ENCODE measurements at places on chromosomes 5 and 9.

DNA sequence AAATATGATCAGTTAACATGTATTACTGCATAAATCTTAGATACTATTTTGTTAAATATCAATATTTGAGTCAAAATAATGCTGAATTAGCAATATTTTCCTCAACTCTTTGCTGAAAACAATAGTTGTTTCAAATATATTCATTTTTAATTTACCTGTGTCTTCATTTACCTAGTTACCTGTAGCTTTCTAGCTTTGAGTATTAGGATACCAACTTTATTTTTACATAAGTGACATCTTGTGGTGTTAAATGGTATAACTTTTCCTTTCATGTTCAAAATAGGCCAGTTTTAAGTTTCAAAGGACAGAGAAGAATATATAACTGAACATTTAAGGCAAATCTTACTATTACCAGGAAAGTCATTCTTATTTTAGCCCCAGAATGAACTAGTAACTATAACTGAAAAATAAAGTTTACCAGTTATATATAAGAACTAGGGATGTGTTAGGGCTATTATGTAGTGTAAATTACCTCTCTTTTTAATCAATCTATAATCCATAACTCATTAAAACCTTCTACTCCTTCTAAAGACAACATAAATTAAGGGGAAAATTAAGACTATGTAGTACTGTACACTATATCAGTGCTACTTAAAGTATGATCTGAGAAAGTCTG lies 25.3 kb downstream of the AP3B1 start:
- DNase-seq = no peak

GRCh38 chr5:109838157-109838556 lies 148.4 kb downstream of the MAN2A1 start:
- no peak for DNase-seq

DNA sequence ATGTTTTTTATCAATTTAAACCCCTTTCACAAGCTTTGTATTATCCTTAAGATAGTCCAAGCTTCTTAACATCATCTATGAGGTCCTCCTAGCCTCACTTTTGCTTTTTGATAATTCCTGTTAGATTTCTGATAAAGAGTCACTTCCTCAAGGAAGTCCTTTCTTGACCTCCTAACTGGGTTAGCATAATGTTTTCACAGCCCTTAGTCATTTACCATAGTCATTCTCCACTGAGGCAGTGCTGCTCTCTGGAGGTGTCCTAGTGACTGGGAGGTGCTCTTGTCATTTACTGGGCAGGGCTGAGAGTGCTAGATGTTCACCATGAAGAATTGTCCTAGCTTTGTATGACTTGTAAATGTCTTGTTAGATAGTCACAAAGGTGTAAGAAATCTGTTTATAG lies 26.4 kb downstream of the TNPO1 start:
- DNase-seq = no peak

DNA sequence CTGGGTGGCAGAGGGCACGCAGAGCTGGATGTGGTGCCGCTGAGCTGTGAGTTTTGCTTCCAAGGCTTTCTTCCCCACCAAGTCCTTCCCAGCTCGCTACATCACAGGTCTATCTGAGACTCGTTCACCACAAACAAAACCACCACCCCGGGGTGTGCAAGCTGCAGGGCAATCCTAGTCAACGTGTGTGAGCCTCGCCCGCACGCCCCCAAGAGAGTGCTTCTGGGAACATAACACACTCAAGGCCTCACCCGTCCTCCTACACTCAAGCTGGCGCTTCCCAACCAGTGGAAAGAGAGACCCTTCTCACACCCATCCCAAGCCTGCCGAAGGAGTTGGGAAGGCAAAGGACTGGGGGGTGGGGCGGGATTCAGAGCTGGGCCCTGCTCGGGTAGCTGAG lies 10.6 kb downstream of the SNAPC4 start:
- DNase-seq = no peak

- no peak for DNase-seq
These were observed 92.4 kb downstream of the EQTN start for GRCh38 chr9:27204578-27204977.
